Activated T-helper 1 cell treated with anti-CD3 and anti-CD28 coated beads, Interleukin-12 subunit alpha, Interleukin-12 subunit beta, Interleukin-2, Interleukin-4 antibody, amounts not matched to agents 30 ng/mL and 10 ng/mL and 1 ng/mL, durations not matched to agents 14 hours and 24 hours and 36 hours (primary cell): ENCODE measurements at places on chromosomes 4 and X. TPM values are rescaled to one million over a fixed set of nuclear protein-coding genes. Genes with fewer than 3 reads are reported as not detected.

Gene SPANXB1
- not detected in 2 replicates for total RNA-seq

GRCh38 chr4:111797455-111798163 is 347.6 kb upstream of the FAM241A start:
- DNase-seq = no peak
- peaks cover 3% of the 10 kb centered on the region for H3K27me3 ChIP-seq
- no peak overlapping the region for H3K27ac ChIP-seq

Gene GPR82
- total RNA-seq = 0.08 and 0.49 TPM in 2 replicates

- no peak overlapping the region for H3K4me3 ChIP-seq
- peaks cover 10% of the 10 kb centered on the region for H3K36me3 ChIP-seq
- DNase-seq = no peak
- H3K4me1 ChIP-seq = no peaks in the 10 kb centered on the region
- H3K27ac ChIP-seq = no peak overlapping the region
These were observed 114.3 kb upstream of the NAP1L5 start for GRCh38 chr4:88811904-88812303.

- no peak overlapping the region for H3K27ac ChIP-seq
- H3K4me3 ChIP-seq = no peak overlapping the region
- DNase-seq = no peak
These were observed 547.5 kb downstream of the SMARCA1 start for GRCh38 chrX:128975745-128976144.

Gene HSD17B13
- total RNA-seq = 0.10 TPM in 1 of 2 replicates, not detected in the other

DNA sequence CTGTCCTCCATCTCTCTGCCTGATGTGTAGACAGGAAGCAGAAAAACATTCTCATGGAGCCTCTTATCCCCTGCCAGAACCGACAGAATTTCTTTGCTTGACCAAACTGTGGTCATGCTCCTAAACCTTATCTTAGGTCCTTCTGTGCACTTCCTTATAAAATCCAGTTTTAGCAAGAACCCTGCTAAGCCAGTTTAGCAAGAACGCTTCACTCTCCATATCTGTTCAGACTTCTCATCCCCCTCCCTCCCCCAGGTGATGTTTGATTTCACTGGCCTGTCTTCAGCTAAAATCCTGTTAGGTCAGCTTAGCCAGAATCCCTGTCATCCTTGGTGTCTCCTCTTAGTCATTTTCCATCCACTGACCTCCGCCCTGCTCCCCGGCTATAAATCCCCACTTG is 1130.9 kb upstream of the PRKX start:
- no peaks in the 10 kb centered on the region for H3K27me3 ChIP-seq
- no peaks in the 10 kb centered on the region for H3K36me3 ChIP-seq
- H3K4me3 ChIP-seq = no peak overlapping the region
- no peak for DNase-seq

- H3K27me3 ChIP-seq = peaks cover 2% of the 10 kb centered on the region
- no peaks in the 10 kb centered on the region for H3K4me1 ChIP-seq
- H3K4me3 ChIP-seq = no peak overlapping the region
These were observed 2.0 kb upstream of the RIPPLY1 start for GRCh38 chrX:106905064-106905708.

DNA sequence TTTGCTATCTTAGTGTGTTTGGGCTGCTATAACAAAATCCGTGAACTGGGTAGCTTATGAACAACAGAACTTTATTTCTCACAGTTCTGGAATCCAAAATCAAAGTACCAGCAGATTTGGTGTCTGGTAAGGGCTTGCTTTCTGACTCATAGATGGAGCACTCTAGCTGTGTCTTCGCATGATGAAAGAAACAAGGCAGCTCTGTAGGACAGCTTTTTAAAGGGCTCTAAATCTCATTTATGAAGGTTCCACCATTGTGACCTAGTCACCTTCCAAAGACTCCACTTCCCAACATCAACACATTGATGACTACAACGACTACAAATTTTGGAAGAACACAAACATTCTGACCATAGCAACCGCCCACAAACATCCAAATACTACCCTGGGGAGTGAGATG is 158.6 kb upstream of the LCORL start:
- H3K36me3 ChIP-seq = no peaks in the 10 kb centered on the region
- no peaks in the 10 kb centered on the region for H3K4me1 ChIP-seq
- H3K4me3 ChIP-seq = no peak overlapping the region
- DNase-seq = no peak
- no peaks in the 10 kb centered on the region for H3K27me3 ChIP-seq

Gene HCFC1
- total RNA-seq = 105 and 106 TPM in 2 replicates

Gene DIPK2B
- not detected in 2 replicates for total RNA-seq

DNA sequence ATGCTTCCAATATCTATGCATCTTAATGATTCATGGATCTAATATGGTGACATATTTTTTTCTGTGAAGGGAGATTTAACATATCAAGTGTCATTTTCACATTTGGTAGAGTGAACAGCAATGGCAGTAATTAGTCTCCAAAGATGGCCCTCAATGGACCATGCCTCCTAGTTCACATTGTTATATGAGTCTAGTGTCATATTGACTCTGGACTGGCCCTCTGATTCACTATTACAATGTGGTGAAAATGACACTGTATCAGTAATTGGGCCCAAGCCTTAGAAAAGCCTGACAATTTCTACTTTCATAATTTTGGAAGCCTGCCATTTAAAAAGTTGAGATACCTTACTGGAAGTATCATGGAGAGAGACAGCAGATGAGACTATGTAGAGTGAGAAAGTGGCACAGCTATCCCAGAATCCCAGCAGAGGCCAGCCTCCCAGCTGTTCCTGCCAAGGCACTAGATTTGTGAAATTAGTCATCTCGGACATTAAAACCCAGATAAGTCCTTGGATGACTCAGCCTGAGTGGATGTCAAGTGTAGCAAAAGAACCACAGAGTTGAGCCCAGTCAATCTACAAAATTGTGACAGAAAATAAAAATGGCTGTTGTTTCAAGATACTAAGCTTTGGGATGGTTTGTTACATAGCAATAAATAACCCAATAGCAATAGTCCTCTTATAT is 68.4 kb downstream of the ARHGEF38 start:
- H3K27ac ChIP-seq = no peak overlapping the region
- H3K27me3 ChIP-seq = peaks cover 2% of the 10 kb centered on the region
- H3K4me1 ChIP-seq = no peaks in the 10 kb centered on the region
- no peaks in the 10 kb centered on the region for H3K36me3 ChIP-seq
- H3K4me3 ChIP-seq = no peak overlapping the region

- no peak overlapping the region for H3K27ac ChIP-seq
- no peaks in the 10 kb centered on the region for H3K4me1 ChIP-seq
- H3K4me3 ChIP-seq = no peak overlapping the region
- DNase-seq = no peak
- no peaks in the 10 kb centered on the region for H3K36me3 ChIP-seq
- peaks cover 5% of the 10 kb centered on the region for H3K27me3 ChIP-seq
These were observed 212.9 kb downstream of the NSUN7 start for GRCh38 chr4:40962551-40963180.

DNA sequence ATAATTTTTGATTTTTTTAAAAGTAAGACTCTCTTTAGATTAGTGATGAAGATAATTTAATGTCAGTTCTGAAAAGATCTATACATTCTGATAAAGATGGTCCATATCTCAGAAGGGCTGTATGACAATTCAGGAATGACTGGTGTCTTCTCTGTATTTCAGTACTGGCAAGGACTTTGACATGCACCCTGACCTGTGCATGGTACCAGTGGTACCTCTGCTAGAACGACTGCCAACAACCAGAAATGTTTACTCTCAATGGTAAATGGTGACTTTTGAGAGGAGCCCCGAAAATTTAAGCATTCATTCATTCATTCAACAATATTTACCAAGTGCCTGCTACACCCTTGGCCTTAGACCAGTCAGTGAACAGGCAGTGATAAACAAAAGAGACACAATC is 4.8 kb downstream of the NR3C2 start:
- no peak overlapping the region for H3K27ac ChIP-seq
- no peak for DNase-seq
- H3K36me3 ChIP-seq = no peaks in the 10 kb centered on the region
- H3K27me3 ChIP-seq = peaks cover 20% of the 10 kb centered on the region

GRCh38 chr4:110905367-110905766 is 282.5 kb upstream of the PITX2 start:
- no peaks in the 10 kb centered on the region for H3K4me1 ChIP-seq
- H3K27me3 ChIP-seq = no peaks in the 10 kb centered on the region
- H3K27ac ChIP-seq = no peak overlapping the region
- H3K4me3 ChIP-seq = no peak overlapping the region

GRCh38 chrX:103647630-103648029 is 18.9 kb downstream of the TCEAL1 start:
- H3K36me3 ChIP-seq = no peaks in the 10 kb centered on the region
- H3K27ac ChIP-seq = no peak overlapping the region
- H3K27me3 ChIP-seq = peaks cover 18% of the 10 kb centered on the region
- DNase-seq = no peak
- no peak overlapping the region for H3K4me3 ChIP-seq
